ENCODE measurements at places on chromosomes 7 and 10.

DNA sequence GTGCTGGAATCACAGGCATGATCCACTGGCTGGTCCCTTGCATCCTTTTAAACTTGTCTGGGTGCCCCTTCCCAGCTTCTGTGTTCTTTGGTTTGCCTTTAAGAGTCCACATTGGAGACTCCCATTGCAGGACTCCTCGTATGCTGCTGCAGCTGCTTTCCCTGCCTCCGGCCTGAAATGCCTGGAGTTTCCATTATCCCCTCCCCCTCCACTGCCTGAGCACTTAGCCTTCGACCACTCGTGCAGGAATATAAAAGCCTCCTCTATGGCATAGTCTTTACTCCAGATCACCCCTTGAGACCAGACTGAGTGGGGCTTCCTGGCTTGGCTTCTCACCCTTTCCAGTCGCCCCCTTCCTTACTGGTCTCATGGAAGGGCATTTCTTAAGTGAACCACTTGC lies 80.2 kb downstream of the RHOBTB1 start:
- no peak for DNase-seq

- DNase-seq = no peak
Measured at GRCh38 chr7:138843632-138844580, 45.9 kb upstream of the ATP6V0A4 start.

DNA sequence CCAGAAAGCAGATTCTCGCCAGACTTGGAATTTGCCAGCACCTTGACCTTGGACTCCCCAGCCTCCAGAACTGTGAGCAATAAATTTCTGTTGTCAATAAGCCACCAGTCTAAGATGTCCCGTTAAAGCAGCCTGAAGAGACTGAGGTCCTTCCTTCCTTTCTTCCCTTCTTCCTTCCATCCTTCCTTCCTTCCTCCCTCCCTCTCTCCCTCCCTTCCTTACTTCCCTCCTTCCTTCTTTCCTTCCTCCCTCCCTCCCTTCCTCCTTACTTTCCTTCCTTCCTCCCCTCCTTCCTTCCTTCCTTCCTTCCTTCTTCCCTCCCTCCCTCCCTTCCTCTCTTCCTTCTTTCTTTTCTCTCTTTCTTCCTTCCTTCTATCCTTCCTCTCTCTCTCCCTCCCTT lies 66.4 kb downstream of the NPTX2 start:
- DNase-seq = no peak

- DNase-seq = no peak
Measured at GRCh38 chr7:1087465-1087814, 473 bp upstream of the GPER1 start.

GRCh38 chr10:13644866-13645265 lies 58.1 kb downstream of the PRPF18 start:
- no peak for DNase-seq

- no peak for DNase-seq
Measured at GRCh38 chr10:84179059-84179710, 5.6 kb downstream of the GPR15LG start.

DNA sequence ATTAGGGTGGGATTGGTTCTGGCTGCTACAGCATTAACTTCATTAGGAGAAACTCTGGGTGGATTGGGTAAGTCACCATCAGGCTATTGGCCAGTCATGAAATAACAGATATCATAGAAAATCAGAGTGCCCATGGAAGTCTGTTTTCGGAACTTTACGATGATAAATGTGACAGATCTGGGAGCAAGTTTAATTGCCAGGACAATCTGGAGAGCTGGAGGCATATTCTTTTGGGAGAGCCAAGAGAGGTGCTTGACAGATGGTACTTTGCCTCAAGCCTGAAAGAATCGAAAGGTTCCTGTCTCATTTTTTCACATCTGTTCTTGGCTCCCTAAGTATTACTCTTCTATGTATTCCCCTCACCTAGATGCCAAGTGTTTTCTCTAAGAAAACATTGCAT lies 369.9 kb downstream of the CNTNAP2 start:
- DNase-seq = no peak

DNA sequence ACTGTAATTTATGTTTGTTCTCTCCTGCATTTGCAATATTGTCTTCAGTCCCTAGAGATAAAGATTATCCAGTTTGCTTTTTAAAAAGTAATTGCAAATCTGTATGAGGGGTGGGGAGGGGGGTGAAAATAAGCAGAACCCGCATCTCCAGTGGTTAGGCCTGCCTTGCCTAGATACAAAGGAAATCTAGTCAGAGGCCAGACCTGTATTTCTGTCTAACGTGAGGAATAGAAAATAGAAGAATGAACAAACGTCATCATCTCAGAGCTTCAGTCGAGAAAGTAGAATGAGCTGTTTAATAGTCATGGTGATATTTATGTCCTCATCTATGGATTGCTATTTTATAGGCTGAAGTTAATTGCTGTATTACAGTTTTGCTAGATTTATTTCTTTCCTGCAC lies 284.2 kb downstream of the BICC1 start:
- no peak for DNase-seq

DNA sequence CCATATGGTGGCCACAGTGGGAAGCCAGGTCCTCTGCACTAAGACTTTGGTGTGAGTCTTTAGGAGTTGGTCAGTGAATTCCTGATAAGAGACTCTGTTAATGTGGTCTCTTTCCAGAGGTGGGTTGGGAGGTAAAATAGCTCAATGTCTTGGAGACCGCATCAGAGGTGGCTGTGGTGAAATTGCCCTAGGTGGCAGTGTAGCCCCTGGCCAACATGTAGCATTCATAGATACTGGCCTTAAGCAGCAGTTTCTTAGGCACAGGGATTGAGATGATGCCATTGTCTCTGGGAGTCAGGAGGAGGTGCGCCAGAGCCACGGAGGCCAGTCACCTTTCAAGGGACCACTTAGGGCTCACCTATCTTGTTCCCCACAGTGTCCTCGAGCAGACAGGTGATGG lies 202.8 kb downstream of the CREB5 start:
- DNase-seq = no peak

DNA sequence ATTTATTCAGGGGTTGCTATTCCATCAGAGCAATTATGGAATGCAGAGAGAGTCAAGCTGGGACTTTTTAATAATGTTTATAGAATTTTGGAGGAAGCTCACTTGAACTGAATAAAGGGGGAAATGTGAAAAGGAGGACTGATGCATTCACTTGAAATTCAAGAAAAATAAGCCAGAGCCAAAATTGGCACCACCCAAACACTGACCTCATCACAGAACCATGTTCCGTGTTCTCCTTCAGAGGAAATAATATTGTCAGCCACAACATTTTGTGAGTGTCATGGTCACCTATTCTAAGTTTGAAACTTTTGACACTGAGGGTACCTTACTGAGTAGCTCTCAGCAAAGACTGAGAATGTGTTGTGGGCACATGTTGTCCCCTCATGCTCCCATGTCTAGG lies 207.0 kb downstream of the ANK3 start:
- DNase-seq = no peak

GRCh38 chr10:30762620-30763019 lies 133.1 kb upstream of the LYZL2 start:
- no peak for DNase-seq

DNA sequence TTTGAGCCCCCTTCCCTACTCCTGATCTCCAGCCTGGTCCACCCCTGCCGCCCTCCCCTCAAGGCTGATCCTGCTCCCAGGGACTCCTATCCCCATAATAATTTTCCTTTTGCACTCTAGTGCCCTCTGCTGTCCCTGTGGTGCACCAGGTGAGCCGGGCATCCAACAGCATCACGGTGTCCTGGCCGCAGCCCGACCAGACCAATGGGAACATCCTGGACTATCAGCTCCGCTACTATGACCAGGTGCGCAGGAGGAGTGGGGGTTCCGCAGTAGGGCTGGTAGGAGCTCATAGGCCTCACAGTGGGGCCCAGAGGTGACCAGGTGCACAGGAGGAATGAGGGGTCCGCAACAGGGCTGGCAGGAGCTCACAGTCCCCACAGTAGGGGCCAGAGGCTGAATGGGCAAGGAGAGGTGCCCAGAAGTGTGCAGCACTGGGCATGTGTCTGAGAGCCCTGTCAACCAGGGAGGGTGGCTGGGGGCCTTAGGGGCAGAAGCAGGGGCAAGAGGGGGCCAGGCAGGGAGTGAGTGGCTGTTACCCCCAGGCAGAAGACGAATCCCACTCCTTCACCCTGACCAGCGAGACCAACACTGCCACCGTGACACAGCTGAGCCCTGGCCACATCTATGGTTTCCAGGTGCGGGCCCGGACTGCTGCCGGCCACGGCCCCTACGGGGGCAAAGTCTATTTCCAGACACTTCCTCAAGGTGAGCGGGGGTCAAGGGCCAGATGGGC lies 11.7 kb downstream of the EPHB6 start:
- no peak for DNase-seq

DNA sequence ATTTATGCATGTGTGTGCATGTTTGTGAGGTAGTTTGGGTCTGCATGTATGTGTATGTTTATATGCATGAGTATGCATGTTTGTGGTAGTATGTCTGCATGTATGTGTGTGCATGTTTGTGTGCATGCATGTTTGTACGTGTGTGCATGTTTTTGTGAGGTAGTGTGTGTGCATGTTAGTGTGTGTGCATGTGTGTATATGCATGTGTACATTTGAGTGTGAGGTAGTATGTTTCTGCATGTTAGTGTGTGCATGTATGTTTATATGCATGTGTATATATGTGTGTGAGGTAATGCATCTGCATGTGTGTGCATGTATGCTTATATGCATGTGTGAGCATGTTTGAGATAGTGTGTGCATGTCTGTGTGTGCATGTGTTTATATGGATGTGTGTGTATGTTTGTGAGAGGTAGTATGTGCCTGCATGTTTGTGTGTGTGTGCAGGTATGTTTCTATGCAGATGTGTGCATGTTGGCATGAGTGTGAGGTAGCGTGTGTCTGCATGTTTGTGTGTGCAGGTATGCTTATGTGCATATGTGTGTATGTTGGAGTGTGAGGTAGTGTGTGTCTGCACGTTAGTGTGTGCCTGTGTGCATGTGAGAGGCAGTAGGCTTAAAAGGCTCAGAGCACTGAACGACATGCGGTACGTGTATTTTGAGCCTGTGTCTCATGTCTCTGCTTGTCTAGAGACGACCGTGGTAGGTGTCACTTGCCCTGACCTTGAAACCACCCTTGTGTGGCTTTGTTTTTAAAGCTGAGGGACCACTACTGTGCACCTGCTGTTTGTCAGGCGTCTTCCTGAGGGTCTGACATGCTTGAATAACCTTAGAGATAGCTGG lies 43.7 kb downstream of the PFKP start:
- no peak for DNase-seq

DNA sequence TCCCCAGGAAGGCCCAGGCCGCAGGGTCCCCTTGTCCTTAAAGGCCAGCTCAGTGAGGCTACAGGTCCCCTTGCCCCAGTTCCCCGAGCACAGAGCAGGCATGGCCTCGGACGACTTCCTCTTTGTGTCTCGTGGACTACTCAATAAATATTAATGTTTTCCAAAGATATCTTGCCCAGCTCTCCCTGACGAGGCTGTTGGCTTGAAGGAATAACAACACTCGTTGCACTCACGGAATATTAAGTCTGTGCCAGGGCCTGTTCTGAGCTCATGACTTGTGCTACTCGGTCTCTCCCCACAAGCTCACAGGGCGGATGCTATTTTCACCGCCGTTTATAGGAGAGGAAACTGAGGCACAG lies 68.2 kb downstream of the CUX1 start:
- DNase-seq = no peak

DNA sequence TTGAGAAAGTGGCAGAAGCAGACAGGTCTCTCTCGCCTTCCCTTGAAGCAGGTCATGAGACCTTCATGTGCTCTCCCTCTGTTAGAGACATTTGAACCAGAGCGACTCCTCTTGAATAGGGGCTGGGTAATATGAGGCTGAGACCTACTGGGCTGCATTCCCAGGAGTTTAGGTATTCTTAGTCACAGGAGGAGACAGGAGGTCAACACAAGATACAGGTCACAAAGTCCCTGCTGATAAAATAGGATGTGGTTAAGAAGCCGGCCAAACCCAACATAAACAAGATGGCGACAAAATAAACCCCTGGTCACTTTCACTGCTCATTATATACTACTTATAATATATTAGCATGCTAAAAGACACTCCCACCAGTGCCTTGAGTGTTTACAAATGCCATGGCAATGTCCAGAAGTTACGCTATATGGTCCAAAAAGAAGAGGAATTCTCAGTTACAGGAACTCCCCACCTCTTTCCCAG lies 43.5 kb upstream of the MSRB2 start:
- no peak for DNase-seq

- no peak for DNase-seq
Measured at GRCh38 chr7:141381794-141382427, 169.3 kb upstream of the AGK start.

DNA sequence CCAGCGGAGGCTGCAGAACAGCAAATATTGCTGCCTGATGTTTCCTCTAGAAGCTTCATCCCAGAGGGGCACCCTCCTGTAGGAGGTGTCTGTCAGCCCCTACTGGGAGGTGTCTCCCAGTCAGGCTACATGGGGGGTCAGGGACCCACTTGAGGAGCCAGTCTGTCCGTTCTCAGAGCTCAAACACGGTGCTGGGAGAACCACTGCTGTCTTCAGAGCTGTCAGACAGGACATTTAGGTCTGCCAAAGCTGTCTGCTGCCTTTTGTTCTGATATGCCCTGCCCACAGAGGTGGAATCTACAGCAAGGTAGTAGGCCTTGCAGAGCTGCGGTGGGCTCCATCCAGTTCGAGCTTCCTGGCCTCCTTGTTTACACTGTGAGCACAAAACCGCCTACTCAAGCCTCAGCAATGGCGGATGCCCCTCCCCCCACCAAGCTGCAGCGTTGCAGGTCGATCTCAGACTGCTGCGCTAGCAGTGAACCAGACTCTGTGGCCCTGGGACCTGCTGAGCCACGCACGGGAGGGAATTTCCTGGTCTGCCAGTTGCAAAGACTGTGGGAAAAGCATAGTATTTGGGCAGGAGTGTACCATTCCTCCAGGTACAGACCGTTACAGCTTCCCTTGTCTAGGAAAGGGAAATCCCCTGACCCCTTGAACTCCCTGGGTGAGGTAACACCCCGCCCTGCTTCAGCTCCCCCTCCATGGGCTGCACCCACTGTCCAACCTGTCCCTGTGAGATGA lies 17.7 kb upstream of the MINDY3 start:
- DNase-seq = no peak

DNA sequence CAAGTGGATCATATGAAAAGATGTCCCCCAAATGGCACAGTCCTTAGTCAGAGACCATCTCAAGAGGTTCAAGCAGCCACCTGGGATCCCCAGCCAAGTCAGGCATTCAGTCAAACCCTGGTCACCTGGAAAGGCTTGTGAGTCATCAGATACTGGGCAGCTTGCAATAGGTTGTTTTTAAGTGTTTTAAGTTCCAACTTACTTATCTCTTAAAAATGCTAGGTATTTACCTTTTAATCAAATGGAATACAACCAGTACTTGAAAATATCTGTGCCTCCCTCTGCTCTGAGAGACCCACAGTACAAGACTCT lies 262.2 kb downstream of the WDR11 start:
- no peak for DNase-seq

GRCh38 chr10:118499186-118499585 lies 96.3 kb downstream of the PRLHR start:
- no peak for DNase-seq

DNA sequence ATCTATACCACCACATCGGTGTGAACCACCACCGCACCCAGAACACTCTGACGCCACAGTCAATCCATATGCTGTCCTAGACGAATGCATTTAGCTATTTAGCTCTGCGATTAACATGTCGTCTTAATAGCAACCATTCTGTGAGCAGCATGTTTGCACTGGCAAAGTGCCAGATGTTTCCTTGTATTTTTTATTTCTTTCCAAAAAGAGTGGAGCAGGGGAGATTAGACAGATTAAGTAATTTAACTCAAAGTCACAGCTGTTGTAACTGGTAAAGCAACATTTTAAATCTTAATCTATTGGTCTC lies 57.0 kb upstream of the ARL4A start:
- no peak for DNase-seq

Measured in stimulated activated CD8-positive, alpha-beta memory T cell treated with anti-CD3 and anti-CD28 coated beads, Interleukin-7, amount 100 ng/mL, for 4 hours (primary cell).